ENCODE measurements at places on chromosomes 5 and 9. TPM values are rescaled to one million over a fixed set of nuclear protein-coding genes. Genes with fewer than 3 reads are reported as not detected.

DNA sequence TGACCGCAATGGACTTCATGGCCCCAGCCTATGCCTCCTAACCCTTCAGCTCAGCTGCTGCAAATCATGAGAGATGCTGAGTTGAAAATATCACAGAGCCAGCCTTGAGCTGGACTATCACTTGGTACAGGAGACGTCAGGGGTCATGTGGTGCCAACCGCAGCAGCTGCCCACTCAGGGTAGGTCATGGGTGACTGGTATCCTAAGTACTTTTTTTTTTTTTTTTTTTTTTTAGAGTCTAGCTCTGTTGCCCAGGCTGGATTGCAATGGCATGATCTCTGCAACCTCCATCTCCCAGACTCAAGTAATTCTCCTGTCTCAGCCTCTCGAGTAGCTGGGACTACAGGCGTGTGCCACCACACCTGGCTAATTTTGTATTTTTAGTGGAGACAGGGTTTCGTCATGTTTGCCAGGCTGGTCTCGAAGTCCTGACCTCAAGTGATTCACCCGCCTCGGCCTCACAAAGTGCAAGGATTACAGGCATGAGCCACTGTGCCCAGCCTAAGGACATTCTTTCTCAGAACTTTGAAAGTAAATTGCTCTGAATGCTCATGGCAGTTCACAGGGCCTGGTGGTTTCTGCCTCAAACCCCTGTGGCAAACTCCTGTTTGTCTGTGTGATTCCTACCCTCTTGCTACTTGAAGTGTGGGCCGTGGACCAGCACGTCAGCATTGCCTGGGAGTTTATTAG, 21.3 kb downstream of the WWC1 start:
- no peak for DNase-seq
- peaks cover 10% of the 10 kb centered on the region for H3K27me3 ChIP-seq
- no peak overlapping the region for H3K27ac ChIP-seq
- H3K4me3 ChIP-seq = no peak overlapping the region
- peaks cover 20% of the 10 kb centered on the region for H3K4me1 ChIP-seq

- H3K4me1 ChIP-seq = peaks cover 9% of the 10 kb centered on the region
- peak; percentile 19 for DNase-seq
- H3K27me3 ChIP-seq = no peaks in the 10 kb centered on the region
- no peak overlapping the region for H3K27ac ChIP-seq
Observed at GRCh38 chr9:91243029-91243428, 118.7 kb downstream of the AUH start.

Gene ELAVL2
- 42.4 TPM for total RNA-seq

DNA sequence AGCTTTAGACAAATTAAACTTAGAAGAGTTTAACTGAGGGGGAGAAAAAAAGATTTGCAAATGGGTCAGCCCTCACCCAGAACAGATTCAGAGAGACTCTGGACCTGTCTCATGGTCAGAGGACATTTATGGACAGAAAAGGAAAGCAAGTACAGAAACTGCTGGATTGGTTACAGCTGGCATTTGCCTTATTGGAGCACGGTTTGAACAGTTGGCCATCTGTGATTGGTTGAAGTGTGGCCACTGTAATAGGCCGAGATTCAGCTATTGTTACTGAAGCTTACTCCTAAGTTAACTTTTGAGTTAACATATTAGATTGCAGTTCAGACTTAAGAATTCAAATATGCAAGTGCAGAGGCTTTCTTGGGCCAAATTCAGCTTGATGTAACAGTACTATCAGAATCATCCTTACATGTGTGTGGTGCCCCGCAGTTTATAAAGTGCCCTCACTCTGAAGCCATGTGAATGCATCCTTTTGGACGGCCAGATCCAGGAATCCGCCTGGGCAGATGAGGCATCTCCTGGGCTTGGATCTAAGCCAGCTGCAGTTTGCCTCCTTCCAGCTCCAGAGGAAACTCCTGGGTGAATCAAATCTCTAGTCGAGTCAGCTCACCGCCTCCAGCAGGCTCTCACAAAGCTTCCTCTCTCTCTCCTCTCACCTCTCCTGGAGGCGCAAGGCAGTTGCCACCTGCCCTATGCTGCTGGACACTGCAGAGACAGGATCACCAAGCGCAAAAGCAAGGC, 165.2 kb downstream of the ADAMTS12 start:
- no peak for DNase-seq
- no peaks in the 10 kb centered on the region for H3K36me3 ChIP-seq
- H3K27me3 ChIP-seq = no peaks in the 10 kb centered on the region
- no peaks in the 10 kb centered on the region for H3K4me1 ChIP-seq
- no peak overlapping the region for H3K4me3 ChIP-seq
- no peak overlapping the region for H3K27ac ChIP-seq

Gene CRHBP
- not detected for total RNA-seq

- no peaks in the 10 kb centered on the region for H3K4me1 ChIP-seq
- H3K27ac ChIP-seq = no peak overlapping the region
- no peaks in the 10 kb centered on the region for H3K36me3 ChIP-seq
- no peak for DNase-seq
Observed at GRCh38 chr9:97756991-97757390, 59.9 kb upstream of the XPA start.

DNA sequence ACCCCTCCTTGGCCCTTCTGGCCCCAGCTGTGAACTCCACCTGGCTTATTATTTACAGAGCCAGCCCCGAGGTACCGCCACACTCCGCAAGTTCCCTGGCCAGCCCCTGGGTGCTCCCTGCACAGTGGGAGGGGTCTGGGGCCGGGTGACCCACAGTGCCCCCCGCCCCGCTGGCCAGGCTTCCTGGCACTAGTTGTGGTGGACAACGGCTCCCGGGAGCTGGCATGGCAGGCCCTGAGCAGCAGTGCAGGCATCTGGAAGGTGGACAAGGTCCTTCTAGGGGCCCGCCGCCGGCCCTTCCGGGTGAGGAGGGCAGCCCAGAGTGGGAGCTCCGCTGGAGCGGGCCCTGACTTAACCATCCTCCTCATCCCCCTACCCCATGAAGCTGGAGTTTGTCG, 3.9 kb downstream of the MAMDC4 start:
- no peaks in the 10 kb centered on the region for H3K4me1 ChIP-seq
- no peak overlapping the region for H3K27ac ChIP-seq
- no peak overlapping the region for H3K4me3 ChIP-seq
- H3K27me3 ChIP-seq = no peaks in the 10 kb centered on the region
- no peak for DNase-seq

GRCh38 chr5:41289970-41290464, 76.7 kb upstream of the C6 start:
- no peaks in the 10 kb centered on the region for H3K36me3 ChIP-seq
- peaks cover 9% of the 10 kb centered on the region for H3K4me1 ChIP-seq
- no peak overlapping the region for H3K27ac ChIP-seq

GRCh38 chr9:5587024-5587423, 41.9 kb upstream of the RIC1 start:
- no peak overlapping the region for H3K4me3 ChIP-seq
- DNase-seq = no peak
- H3K27me3 ChIP-seq = no peaks in the 10 kb centered on the region
- no peaks in the 10 kb centered on the region for H3K4me1 ChIP-seq
- H3K36me3 ChIP-seq = no peaks in the 10 kb centered on the region

All from GM23338 (cell line).